HS-5 (cell line): ENCODE measurements at places on chromosomes 4 and X.

GRCh38 chr4:26478330-26478729 lies 12.0 kb downstream of the CCKAR start:
- no peak for DNase-seq

DNA sequence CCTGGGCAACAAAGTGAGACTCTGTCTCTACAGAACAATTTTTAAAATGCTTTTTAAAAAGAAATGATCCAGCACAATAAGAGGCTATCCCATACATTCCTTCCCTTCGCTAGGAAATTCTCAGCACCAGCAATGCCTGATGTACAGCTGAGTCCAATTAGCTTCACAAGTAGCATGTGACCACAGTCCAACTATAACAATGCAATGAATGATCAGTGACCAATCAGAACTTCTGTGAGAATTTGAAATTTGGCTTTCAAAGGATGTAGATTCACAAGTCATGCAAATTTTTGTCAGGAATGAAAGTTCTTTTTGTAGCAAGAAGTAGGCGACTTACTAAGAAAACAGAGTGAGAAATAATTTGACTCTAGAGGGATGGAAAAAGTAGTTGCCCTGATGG lies 278.5 kb upstream of the UGT8 start:
- no peak for DNase-seq

DNA sequence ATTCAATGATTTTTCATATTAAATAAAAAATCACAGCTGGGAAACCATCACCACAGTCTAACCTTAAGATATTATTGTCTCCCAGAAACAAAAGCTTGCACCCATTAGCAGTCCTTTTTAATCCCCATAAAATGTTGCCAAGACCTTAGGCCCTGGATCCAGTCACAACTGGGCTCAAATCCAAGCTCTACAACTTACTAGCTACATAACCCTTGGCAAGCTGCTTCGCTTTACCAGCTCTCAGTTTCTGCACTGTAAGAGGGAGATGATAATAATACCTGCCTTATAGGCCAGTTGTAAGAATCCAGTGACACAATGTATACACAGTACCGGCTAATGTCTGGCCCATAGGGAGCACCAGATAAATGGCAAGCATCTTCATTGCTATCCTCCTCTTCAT lies 400.9 kb upstream of the FGF13 start:
- DNase-seq: no peak

GRCh38 chrX:24464498-24464835 lies 619 bp upstream of the PDK3 start:
- no peak for DNase-seq

GRCh38 chrX:104137496-104137895 lies 19.3 kb downstream of the SLC25A53 start:
- no peak for DNase-seq
